GM12878 (cell line): ENCODE measurements at places on chromosomes 5 and 9. TPM values are rescaled to one million over a fixed set of nuclear protein-coding genes. Genes with fewer than 3 reads are reported as not detected.

Gene KCNV2
- 0.11 TPM in 1 of 2 replicates, not detected in the other for total RNA-seq

Gene WNT8A
- total RNA-seq = not detected in 2 replicates

Gene OMD
- total RNA-seq = not detected in 2 replicates

Gene CSF1R
- 3.6 and 4.4 TPM in 2 replicates for total RNA-seq

Gene IL13
- not detected in 2 replicates for total RNA-seq

Gene CDKN2B
- 0.15 and 0.19 TPM in 2 replicates for total RNA-seq

Gene ANKRD55
- total RNA-seq = not detected in 2 replicates

Gene ATP10B
- total RNA-seq = 0.05 TPM in 1 of 2 replicates, not detected in the other

Gene PAIP1
- 42.2 and 43.0 TPM in 2 replicates for total RNA-seq

Gene GABRA6
- not detected in 2 replicates for total RNA-seq
